ENCODE measurements at places on chromosomes 4 and X.

GRCh38 chr4:159015841-159016240, 87.0 kb upstream of the RAPGEF2 start:
- H3K36me3 ChIP-seq = no peaks in the 10 kb centered on the region
- H3K4me1 ChIP-seq = peaks cover 11% of the 10 kb centered on the region
- DNase-seq = no peak

DNA sequence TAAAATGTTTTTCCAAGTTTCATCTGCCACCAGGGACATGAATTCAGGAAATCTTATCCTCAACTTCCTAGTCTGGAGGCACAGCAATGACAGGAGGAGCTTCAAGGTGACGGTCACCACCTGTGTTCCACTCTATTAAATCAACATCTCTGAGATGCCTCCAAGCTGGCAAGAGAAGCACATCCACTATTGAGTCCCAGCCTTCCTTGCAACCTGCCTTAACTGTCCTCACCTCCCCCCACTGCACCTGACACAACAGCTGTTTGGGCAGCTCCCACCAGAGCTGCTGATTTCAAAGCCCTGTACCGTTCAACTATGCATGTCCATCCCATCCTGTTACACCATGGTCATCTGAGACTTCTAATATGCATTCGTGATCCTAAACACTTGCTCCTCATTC, 123.4 kb downstream of the COL25A1 start:
- peaks cover 63% of the 10 kb centered on the region for H3K4me1 ChIP-seq
- H3K36me3 ChIP-seq = no peaks in the 10 kb centered on the region
- no peaks in the 10 kb centered on the region for H3K27me3 ChIP-seq
- DNase-seq = no peak
- no peak overlapping the region for H3K4me3 ChIP-seq
- peak overlapping the region; percentile 32 for H3K27ac ChIP-seq

- DNase-seq = no peak
- no peak overlapping the region for H3K27ac ChIP-seq
- H3K27me3 ChIP-seq = no peaks in the 10 kb centered on the region
- no peaks in the 10 kb centered on the region for H3K4me1 ChIP-seq
- no peak overlapping the region for H3K4me3 ChIP-seq
These were observed 22.8 kb downstream of the PACRGL start for GRCh38 chr4:20723019-20723418.

DNA sequence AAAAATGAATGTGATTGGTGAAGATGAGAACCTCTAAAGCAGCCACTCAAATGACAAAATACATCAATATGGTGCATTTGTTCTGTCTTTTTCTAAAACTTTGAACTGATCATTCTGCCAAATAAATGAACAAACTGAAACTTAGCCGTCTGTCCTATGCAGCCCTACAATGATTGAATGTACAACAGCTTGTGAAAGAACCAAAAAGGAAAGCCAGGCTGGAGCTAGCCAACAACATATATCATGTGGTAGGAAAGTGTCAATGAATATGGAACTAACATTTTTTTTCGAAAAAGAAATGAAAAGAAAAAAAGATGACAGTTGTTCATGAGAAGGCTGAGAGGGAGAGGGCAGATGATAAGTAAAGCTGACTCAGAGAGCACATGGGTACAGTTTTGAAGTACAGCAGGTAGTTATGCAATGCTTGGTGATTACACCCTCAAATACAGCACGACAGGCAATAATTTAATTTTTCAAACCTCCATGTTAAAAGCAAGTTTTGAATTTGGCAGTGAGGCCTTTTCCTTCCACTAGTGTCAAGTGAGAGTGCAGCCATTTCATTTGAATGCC, 21.2 kb upstream of the SLC7A11 start:
- H3K27me3 ChIP-seq = no peaks in the 10 kb centered on the region
- DNase-seq = no peak
- H3K36me3 ChIP-seq = peaks cover 5% of the 10 kb centered on the region
- H3K4me1 ChIP-seq = peaks cover 7% of the 10 kb centered on the region

Data from neural crest cell (in vitro differentiated cells).